ENCODE measurements at places on chromosomes 16 and 17.
A peak's percentile ranks its signal among the peaks of the same experiment; 100 is the strongest.

GRCh38 chr17:71003736-71004135 lies 834.4 kb downstream of the KCNJ2 start:
- no peak for DNase-seq

GRCh38 chr16:51710186-51710585 lies 559.1 kb upstream of the SALL1 start:
- DNase-seq: no peak

GRCh38 chr16:1746693-1747195 lies 24.6 kb downstream of the NME3 start:
- no peak for DNase-seq

DNA sequence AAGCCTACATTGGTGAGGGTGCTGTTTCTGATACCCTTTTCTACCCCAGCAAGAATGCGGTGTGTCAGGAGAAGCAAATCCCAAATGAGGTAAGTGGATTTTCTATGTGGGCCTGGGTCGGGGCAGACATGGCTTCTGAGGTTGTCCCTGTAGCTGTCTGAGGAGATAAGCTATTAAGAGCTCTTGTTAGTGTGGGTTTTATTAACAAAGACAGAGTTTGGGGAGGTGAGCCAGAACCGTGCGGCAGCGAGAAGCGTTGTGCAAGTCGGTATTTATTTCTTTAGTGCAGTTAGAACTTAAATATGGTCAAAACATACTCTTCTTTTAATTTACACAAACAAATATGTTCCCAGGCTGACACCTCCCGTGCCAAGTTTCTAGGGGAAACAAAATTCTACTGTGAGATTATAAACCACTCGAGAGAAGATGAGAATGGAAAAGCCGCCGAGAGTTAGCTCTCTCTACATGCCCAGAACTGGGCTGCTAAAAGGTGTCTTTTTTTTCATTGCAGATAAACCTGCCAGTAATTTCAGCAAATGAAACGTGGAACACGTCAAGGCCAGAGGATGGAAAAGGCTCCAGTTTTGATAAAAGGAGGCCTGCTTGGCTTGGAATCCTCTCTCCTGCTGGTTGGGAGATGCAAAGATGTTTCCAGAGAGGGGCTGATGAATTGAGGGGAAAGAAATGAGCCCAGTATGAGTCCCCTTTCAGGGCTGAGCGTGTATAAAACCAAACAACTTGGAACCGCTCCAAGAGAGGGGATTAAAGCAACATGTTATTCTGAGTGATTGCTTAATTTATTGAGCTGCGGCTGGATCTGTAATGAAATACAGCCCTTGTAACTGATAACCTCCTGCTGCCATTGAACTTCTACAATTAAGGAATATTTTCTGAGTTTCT lies 254.6 kb downstream of the MRTFB start:
- DNase-seq: no peak

DNA sequence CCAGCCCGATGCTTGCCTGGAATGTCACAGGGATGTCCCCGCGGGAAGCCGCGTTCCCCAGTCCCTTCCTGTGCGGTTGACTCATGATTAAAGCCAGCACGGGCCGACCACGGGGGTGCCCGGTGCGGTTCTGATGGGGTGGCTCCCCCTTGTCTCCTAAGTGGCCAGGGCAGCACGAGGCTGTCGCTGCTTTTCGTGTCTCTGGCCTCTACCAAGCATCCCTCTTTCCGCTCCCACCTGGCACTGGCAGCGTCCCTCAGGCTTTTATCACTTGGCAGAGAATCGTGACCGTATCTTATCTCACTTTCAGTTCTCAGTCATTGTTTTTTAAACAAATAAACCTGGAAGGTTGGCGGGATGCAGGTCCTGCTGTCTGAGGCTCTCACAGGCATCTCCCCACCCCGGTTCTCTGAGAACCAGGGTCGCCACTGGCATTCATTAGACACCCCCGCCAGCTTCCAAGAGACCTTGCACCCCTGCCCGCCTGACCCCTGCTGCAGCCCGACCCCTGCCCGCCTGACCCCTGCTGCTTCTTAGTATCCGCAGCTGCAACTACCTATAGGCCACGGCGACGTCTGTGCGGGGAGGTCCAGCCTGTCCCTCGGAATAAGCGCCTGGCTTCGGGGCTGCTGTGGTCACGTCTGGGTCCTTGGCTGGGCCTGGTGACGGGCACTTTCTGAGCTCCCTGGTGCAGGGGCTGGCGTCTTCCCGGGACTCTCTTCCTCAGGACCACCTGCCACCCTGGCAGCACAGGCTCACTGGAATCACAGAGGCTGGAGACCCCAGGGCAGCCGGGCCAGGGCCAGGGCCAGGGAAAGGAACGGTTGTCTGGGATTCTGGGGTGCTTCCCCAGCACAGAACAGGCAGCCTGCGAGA lies 7.5 kb downstream of the C1QTNF8 start:
- DNase-seq: no peak

GRCh38 chr16:4003166-4003565 lies 113.1 kb downstream of the ADCY9 start:
- no peak for DNase-seq

GRCh38 chr17:50331085-50331791 lies 14.7 kb upstream of the XYLT2 start:
- DNase-seq: no peak

DNA sequence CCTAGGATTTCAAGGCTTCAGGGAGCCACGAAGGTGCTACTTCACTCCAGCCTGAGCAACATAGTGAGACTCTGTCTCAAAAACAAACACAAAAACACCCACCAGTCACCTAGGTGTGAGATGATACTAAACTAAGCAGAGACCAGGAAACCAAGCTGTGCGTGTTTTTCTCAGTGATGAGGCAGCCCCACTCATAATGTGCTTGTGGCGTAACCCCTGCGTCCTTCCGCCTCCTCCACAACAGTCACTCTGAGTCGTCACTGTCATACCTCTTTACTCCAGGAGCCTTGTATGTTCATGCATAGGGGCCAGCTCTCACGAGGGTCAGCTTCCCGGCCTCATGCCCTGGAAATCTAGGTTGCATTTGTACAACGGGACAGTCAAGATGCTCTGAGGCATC lies 31.1 kb upstream of the SLC47A1 start:
- DNase-seq: peak; percentile 40

DNA sequence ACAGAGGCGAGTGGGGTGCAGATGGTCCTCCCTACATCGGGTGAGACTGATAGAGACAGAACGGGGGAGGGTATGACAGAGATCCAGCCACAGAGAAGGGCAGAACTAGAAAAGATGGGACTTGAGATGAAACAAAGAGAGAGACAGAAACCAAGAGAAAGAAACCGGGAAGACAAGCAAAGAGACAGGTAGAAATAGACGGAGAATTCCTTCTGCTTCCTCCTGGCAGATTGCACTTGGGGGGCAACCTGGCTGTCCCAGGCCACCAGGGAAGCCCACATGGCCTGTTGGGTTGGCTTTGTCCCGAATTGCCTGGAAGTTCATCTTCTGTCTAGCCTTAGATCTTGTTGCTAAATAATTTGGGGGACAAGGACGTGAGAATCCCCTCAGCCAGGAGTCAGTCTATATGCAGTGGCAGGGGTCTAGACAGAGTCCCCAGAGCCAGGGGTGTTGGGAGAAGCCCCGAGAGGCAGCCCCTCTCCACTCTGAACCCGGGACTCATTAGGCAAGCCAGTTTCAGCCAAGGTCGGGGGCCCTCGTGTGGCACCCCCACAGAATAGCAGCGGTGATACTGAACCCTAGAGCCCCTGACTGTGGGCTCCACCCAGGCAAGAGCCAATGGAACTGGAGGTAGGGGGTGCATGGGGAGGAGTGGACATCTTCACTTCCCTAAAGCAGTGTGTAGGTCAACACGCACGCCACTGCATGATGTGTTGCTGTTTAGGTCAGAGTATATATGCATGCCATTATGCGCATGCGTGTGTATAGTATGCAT lies 627 bp upstream of the TSPOAP1 start:
- DNase-seq: peak; percentile 79

DNA sequence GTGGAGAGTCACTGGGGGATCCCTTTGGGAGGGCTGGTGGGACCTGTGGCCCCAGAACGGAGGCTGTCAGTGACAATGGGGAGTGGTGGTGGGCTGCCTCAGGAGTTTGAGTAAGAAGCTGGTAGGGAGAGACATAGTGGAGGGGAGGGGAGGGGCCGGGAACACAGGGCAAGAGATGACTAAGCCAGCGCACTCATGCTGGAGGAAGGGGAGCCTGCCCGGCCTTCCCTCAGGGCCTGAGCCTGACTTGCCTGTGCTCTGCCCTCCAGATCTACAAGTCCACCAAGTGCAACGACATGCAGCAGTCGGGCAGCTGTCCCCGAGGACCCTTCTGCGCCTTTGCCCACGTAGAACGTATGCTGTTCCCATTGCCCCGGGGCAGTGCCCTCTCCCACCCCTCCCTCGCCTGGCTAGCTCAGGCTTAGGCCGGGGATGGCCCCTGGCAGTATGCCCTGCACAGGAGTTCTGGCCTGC lies 29.3 kb downstream of the UNC13D start:
- DNase-seq: no peak

DNA sequence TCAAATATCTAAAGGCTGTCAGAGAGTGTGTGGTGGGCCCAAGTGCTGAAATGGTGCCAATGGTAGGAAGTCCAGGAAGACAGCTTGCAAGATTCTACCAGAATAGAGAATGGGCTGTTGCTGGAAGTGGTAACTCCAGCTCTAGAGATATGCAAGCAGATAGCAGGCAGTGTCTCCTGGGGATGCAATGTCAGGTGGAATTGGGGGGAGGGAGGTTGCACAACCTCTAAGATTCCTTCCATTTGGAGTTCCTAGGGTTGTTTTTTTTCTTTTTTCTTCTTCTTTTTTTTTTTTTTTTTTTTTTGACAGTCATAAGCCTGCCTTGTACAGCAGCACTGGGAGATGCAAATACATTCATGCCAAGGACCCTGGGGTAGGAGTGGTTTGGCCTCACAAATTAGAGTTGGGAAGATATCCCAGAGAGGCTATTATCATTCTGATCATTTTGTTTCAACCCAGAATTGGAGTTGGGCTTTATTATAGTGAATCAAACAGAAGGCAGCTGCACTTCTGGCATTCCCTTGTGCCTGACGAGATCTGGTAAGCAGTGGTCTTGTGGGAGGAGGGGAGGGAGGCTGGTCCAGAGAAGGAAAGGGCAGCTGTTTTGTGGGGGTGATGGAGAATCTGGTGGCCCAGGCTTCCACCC lies 51.1 kb downstream of the SLC6A2 start:
- no peak for DNase-seq

DNA sequence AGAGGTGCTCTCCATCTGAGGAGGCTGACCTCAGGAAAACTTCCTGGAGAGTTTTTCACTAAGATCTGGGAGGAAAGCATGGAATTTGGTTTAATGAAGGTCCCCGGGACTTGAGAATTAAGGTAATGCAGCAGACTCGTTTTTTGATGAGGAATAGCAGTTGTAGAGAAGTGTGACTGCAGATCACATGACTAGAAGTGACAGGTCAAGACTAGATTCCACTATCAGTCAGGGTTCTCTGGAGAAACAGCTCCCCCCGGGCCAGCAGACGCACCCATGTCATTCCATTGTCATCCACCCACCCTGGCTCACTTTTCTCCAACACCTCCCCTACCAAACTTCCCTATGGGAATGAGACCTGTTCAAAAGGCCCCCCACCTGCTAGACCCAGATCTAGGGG lies 1.9 kb upstream of the DHRS13 start:
- no peak for DNase-seq
